NCI-H345 (cell line): ENCODE measurements at places on chromosomes 4 and X.

DNA sequence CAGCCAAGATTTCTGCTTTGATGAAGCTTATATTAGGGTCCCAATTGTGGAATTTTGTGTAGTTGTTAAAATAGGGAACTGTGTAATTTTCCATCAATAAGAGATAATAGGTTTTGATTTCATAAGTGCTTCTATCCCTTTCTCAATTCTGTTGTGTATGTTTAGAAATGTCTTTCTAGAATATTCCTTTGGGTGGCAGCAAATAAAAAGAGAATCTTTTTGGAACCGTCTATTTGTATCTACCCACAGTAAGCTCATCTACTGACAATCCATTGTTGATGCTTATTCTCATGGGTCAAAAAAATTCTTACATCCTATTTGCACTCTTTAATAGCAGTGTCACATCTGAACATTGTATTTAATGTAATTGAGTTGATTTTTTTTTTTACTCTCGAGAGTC lies 61.7 kb downstream of the TMA16 start:
- no peak for DNase-seq

DNA sequence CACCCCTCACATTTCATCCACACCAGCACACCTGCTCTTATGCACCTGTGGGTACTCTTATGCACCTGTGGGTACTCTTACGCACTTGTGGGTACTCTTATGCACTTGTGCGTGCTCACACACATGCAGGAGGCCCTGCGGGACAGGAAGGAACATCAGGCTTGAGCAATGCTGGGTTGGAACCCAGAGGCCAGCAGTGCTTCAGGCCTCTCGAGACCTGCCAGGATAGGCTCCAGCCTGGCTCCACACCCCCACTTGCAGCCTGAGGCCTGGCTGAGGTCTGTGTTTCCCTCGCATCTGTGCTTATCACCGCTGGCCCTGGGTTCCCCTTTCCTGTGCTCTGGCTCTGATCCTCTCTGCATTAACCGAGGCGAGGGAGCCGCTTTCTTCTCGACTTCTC lies 34.7 kb downstream of the SORCS2 start:
- DNase-seq, result peak; percentile 56

DNA sequence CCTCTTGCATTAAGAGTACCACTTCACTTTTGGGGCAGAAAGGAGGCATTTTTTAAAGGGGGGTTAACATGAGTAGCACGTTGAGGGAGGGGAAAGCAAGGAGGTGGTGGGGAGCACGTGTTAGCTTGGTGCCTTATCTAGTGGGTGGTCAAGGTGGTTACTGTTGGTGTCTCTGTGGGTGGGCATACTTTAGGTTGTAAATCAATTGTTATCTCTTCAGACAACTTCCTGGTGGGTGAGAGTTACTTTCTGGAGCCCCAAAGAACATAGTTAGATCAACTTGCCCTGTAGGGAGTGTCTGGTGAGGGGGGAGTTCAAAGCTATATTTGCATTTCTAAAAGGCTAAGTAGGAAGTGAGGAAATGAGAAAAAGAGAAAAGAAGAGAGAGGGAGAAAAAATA lies 297.7 kb upstream of the CLNK start:
- DNase-seq, result no peak

GRCh38 chr4:96649536-96649935 lies 809.6 kb downstream of the PDHA2 start:
- no peak for DNase-seq

- no peak for DNase-seq
These were observed 32.8 kb upstream of the NOCT start for GRCh38 chr4:138982754-138983153.

- no peak for DNase-seq
These were observed 1082.3 kb upstream of the ADGRL3 start for GRCh38 chr4:60117726-60118323.

DNA sequence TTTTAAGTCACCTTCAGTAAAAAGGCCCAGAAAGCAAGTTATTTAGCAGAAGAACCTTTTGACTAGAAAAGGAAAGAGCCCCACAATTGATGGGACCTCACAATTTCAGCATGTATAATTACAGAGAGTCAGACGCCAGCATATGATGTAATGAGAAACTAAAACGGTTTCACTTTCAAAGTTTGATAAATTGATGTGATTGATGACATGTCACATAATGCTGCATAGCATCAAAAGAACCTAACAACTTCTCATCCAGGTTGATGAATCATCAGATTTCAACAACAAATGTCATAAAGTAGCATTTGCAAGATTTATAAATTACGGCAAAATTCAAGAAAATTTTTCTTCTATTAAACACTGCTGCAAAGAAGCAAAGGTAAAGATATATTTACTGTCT lies 3.9 kb upstream of the GAR1 start:
- DNase-seq, result no peak

- no peak for DNase-seq
These were observed 55.0 kb upstream of the CXXC4 start for GRCh38 chr4:104549736-104550135.

DNA sequence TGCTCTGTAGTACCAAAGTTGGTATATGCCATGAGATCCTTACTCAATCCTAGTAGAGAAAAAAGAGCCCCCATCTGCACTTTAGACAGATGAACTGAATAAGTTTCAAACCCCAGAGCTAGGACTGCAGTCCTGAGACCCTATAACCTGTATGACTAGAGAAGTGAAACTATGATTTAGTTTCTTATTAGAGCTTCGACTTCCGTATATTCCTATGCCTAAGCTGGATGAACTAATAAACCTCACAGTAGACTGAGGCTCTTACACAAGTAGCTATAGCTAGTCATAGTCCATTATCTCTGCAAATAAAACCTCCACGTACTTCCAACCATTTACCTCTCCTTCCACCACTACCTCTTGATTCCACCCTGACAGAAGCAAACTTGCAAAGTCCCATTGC lies 6.3 kb upstream of the OTUD4 start:
- no peak for DNase-seq

- DNase-seq, result no peak
These were observed 880 bp downstream of the UNC5C start for GRCh38 chr4:95547715-95548471.

DNA sequence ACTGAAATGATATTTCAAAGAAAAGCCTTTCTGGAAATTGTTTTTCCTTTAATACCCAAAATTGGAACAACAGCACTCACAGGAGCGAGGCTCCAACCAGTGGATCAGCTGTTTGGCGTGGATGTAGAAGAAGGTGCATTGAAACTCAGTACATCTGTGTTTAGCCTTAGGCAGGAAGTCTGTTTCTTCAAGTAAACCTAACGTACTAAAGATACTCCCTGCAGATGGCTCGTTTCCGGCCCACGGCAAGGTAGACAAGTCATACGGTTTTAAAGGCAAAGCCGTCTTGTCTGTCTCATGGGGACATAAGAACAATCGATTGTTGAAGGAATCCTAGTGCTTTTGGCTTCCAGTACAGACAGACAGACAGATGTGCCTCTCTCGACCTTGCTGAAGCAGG lies 50.0 kb upstream of the CLCN4 start:
- DNase-seq, result no peak

GRCh38 chrX:1215123-1215823 lies 2.8 kb upstream of the CRLF2 start:
- DNase-seq, result no peak

- no peak for DNase-seq
These were observed 174.2 kb upstream of the SCML1 start for GRCh38 chrX:17563076-17563475.

DNA sequence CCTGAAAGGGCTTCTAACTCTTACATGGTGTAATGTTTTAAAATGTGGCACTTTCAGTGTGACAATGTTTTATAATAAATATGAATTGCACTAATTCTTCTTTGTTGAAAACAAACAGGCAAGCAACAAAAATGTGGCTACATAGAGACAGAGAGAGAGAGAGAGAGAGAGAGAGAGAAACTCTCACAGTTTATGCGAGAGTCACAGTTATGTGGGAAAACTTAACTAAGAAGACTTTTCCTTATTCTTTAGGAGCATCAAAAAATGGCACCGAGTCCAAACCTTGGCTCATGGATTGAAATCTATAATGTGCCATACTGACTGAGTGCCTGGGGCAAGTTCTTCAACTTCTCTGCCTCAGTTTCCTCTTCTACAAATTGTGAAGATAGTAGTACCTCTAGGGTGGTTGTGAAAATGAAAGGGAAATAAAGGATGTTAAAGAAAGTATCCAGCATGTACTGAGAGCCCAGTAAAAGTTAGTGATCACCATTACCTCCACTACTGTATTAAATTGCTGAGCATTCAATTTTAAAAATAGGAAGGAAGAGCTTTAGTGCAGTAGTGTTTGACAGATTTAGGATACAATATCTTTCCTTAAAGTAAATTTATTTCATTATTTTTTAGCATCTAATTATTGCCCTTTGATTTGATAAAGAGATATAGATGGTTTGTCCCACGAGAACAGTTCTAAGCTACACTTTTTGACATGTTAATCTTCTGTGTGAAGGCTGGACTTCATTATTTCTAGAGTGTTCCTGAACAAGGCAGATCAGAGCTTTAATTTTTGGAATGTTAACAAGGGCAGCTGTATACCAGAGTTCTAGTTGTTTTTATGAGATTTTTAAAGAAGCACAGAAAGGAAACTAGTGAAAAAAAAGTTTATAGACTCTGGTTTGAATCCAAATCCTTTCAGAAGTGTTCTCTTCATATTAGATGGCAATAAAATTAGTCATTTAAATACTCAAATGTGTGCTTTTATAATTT lies 187.5 kb upstream of the ANK2 start:
- no peak for DNase-seq

DNA sequence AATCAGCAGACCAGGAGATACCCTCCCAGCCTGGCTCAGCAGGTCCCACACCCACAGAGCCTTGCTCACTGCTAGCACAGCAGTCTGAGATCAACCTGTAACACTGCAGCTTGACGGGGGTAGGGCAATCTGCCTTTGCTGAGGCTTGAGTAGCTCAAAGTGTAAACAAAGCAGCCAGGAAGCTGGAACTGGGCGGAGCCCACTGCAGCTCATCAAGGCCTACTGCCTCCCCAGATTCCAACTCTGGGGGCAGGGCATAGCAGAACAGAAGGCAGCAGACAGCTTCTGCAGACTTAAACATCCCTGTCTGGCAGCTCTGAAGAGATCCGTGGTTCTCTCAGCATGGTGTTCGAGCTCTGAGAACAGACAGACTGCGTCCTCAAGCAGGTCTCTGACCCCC lies 15.1 kb upstream of the GABRA2 start:
- DNase-seq, result no peak

DNA sequence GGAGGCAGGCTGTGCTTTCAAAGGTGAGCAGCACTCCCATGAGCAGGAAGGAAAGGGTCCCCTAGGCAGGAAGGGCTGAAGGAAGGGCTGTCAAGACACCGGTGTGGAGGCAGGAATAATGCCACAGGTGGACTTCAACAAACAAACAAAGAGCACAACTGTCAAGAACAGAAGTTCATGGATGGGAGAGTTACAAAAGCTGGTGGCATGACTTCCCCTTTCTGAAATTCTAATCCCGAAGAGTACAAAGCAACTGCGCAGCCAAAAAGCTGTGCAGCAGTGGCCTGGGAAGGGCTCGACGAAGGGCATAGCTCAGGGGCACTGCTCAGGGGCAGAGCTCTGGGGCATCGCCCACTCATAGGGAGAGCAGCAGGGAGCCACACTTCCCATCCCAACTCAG lies 582.3 kb upstream of the DIPK2B start:
- no peak for DNase-seq

DNA sequence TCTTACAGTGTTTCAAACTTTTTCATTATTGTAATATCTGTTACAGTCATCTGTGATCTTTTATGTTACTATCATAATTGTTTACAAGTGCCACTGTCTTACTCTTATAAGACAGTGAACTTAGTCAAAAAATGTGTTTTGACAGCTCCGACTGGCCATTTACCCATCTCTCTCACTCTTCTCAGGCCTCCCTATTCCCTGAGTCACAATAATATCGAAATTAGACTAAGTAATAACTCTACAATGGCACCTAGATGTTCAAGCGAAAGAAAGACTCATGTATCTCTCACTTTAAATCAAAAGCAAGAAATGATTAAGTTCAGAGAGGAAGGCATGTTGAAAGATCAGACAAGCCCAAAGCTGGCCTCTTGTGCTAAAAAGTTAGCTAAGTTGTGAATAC lies 184.2 kb downstream of the CDS1 start:
- no peak for DNase-seq
